CD4-positive, alpha-beta T cell treated with Interleukin-1 beta for 1 hour (primary cell): ENCODE measurements at places on chromosomes 5 and 9.

GRCh38 chr5:96584712-96585111 is 77.5 kb upstream of the CAST start:
- no peak for DNase-seq

- DNase-seq = no peak
Observed at GRCh38 chr5:175387144-175387543, 56.8 kb downstream of the DRD1 start.

- DNase-seq = no peak
Observed at GRCh38 chr9:20722221-20722620, 38.2 kb downstream of the FOCAD start.

GRCh38 chr9:115295734-115296133 is 177.8 kb upstream of the TNC start:
- no peak for DNase-seq

DNA sequence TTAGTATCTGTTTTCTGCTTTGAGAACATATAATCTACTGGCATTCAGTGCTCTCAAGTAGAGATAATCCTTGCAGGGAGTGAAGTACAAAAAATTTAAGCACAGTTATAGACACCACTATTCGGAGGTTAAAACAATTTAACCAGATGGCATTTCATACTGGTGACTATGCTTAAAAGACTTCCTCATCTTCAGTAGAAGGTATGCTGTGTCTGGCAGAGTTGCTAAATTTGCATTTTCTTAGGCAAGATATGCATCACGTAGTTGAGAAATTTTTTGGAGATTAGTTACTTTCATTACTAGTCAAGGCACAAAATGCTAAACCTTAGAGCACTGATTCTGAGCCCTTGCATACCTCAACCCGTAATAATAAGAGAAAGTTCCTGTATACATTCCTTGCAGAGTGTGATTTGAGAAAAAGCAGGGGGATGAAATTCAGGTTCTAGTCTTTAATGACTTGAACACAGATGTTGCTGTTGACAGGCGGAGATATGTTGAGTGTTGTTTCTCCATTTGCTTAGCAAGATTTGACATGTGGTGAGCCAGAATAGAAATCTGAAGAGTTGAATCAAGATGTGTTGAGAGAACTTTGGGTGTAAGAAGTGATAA is 70.8 kb upstream of the STARD4 start:
- no peak for DNase-seq

DNA sequence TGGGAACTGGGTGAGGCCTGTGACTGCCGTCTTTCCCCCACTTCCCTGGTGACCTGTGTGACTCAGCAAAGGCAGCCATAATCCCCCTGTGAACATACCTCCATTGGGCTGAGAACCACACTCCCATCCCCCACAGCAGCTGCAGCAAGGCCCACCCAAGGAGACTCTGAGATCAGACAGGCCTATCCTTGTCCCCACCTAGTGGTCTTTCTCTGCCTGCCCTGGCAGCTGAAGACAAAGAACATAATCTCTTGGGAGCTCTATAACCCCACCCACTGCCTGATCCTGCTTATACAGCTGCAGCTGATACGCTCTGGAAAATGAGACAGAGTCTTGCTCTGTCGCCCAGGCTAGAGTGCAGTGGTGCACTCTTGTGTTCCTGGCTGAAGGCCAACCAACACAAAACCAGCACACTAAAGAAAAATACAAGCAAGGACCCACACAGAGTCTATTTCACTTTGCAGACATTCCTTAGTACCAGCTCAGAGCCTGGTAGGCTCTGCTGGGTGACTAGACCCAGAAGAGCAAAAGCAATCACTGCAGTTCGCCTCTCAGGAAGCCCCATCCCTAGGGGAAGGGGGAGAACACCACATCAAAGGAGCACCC is 106.7 kb downstream of the MCTP1 start:
- DNase-seq = no peak

GRCh38 chr9:128390150-128390812 is 19.1 kb downstream of the URM1 start:
- DNase-seq = no peak

- DNase-seq = no peak
Observed at GRCh38 chr5:174115226-174115625, 69.7 kb downstream of the NSG2 start.

DNA sequence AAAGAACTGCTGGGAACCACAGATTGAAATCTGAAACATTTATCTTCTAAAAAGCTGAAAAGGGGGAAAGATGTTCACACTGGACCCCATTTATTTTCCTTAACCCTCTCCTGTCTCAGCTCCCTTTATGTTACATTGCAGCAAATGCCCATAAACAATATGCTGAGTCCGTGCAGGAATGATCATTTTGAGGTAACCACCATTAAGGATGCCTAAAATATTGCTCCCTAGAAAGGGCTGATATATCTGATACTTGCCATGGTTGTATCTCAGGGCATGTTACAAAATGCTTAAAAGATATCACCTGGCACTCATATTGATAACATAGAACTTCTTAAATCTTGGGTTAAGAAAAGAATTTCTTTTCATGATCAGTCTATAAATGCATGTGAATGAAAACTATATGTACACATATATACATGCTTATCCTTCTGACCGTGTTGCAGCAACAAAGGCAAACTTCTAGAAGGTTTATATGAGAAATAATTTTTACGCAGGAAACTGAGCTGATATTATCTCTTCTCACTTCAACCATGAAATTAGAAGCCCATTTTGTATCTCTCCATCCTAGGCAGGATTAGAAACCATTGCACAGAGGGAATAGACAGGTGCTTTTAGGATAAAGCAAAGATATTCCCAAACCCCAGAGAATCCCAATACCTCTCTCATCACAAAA is 362.7 kb upstream of the SLC30A5 start:
- no peak for DNase-seq

GRCh38 chr9:98964201-98964600 is 20.5 kb downstream of the COL15A1 start:
- no peak for DNase-seq

- DNase-seq = no peak
Observed at GRCh38 chr9:38003946-38004808, 64.8 kb downstream of the SHB start.

DNA sequence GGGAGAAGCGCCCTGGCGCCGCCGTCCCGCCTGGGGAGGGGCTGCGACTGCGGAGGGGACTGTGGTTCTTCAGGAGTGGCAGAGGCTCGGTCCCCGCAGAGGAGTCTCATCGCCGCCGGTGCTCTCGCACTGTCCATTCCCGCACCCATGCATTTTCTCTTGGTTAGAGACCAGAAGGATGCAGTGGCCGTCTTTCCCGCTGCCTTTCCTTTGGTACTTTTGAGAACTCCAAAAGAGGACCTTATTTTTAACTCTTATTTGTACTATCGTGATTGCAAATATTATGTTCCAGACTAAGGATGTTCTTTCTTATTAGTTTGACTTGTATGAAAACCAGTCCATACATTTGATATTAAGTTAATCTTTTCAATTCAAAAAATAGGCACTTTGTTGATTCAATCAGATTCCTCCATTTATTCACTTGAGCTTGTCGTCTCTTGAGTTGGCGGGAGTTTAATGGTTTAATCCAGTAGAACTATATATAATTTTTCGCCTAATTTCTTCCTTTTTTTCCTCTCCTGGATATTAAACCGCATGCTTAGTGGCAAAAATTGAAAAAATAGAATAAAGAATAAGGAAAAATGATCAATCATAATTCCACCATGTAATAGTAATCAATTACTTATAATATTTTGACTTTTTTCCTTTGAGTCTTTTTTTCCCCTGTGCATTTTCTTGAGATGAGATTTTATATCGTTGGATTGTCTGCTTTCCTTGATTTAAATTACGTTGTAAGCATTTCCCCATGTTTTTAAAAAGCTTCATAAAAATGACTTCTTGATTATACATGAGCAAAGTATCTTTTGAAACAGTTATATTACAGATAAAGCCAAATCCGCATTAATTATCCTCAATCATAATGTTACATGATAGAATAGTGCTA is 861 bp downstream of the ZFYVE16 start:
- peak; percentile 46 for DNase-seq

GRCh38 chr9:1495282-1496030 is 445.3 kb downstream of the DMRT2 start:
- no peak for DNase-seq

DNA sequence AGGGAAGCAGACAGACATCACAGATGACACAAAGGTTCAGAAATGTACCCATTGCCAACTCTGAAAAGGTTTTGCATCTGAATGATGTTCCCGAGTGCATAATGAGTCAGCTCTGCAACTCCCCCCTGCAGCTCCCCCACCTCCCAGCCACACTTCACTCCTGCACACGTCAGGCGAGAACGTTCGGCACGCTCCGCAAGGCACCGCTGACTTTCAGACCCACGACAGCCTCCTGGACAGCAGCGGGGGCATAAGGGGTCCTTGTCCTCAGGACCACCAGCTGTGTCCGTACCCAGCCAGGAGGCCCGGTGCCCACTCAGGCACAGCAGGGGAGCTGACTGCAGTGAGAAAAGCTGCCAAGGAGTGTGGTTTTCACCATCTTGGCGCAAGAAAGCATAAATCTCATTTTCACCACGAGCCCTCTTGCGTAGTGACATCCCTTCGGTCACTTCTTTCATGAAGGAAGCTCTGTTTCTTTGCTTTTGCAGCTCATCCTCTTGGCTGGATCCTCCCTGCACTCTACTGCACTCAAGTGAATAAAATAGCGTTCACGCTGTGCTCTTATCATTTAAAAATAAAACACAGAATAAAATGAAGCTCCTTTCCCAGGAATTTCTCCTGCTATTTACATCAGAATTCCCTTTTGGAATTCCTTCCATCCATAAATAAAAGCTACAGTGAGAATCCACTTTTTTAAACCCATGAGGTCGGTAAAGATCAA is 9.9 kb downstream of the GFPT2 start:
- no peak for DNase-seq

DNA sequence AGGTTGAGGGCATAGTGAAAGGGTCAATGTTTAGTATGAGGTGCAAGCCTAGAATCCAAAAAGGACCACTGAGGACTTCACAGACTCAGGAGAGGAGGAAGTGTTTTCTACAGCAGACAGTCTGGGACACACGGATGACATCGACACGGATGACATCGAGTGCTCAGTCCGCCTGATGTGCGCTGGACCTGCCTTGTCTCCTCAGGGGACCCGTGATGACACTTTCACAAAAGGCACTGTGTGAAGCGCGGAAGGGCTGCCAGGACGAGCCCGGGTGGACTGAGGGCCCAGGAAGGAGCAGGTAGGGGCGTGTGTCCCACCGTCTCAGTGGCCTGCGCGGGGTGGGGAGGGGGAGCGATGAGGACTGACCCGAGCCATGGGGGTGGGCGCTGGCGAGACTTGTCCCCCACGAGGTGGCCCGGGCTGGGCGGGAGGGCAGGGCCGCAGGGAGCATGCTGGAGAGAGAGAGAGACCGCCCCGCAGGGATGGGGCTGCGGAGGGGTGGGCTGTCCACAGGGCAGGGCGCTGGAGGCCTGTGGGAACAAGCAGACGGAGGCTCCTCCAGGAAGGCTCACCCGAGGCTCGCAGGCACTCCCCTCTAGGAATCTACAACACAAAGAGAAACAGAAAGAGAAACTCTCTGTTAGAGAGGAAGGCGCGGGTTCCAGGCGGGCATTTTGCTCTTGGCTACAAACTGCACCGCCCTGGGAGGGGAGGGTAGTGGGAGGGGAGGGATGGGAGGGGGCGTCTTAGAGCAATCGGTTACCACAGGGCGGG is 54.9 kb downstream of the USP20 start:
- peak; percentile 73 for DNase-seq

- DNase-seq = no peak
Observed at GRCh38 chr5:43274435-43275114, 38.6 kb downstream of the HMGCS1 start.

DNA sequence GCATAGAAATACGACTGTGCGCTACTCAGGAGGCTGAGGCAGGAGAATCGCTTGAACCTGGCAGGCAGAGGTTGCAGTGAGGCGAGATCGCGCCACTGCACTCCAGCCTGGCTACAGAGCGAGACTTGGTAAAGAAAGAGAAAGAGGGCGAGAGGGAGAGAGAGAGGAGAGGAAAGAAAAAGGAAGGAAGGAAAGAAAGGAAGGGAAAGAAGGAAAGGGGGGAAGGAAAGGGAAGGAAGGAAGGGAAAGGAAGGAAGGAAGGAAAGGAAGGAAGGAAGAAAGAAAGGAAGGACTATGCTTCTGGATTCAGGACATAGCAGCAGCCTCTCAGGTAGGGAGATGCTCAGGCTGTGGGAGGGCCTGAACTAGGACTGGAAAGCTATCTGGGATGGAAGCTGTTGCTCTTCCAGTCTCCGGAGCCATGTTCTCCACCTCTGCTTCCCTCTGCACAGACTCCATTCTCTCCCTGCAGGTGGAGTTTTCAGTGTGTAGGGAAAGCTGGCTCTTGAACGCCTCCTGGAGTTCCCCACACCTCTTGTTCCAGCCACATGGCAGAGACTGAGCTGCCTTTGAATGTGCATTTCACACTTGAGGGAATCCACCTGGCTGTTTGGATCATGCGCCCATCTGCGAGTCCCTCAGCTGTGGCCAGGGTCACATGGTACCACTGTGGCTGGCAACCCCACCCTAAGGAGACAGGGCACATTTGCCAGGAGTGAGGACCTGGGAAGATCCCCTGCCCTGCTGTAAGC is 9.1 kb downstream of the SWI5 start:
- DNase-seq = no peak

DNA sequence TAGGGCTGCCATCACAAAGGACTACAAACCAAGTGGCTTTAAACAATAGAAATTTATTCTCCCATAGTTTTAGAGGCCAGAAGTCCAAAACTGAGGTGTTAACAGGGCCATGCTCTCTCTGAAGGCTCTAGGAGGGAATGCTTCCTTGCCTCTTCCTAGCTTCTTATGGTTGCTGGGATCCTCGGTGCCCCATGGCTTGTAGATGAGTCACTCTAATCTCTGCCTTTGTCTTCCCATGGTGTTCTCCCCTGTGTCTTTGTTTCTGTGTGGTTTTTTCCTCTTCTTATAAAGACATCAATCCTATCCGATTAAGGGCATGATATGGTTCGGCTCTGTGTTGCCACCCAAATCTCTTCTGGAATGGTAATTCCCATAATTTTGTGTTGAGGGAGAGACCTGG is 178.8 kb upstream of the NREP start:
- no peak for DNase-seq

- peak; percentile 62 for DNase-seq
Observed at GRCh38 chr5:170273968-170274710, 23.4 kb downstream of the LCP2 start.

DNA sequence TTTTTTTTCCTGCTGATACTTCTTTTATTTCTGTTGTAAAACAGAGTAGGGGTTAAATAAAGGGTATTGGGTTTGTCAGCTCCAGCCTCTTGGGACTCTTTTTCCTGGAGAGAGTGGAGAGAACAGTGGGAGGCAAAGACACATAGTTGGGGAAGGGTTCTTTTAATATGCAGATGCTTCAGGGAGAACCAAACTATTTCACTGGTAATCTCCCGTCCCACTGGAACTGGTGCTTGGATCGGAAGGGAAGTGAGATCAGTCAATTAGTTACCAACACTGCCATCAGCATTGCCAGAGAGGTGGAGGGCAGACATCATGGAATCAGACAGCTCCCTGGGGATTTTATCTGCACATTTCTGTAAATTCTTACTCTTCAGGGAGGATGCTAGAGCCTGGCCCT is 47.6 kb upstream of the ELOVL7 start:
- no peak for DNase-seq

DNA sequence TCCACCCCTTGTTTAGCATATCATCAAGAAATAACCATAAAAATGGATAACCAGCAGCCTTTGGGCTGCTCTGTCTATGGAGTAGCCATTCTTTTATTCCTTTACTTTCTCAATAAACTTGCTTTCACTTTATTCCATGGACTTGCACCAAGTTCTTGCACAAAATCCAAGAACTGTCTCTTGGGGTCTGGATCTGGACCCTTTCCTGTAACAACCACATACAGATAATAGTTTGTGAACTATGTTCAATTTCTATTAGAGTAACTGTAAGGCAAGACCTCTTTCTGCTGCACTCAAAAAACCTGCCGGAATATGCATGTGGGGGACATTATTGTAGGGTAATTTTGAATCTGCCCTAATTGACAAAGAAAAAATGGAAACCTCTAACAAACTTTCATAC is 66.9 kb upstream of the TMEM215 start:
- no peak for DNase-seq
